T1000 (cell line): ENCODE measurements at places on chromosomes 2 and 18.

DNA sequence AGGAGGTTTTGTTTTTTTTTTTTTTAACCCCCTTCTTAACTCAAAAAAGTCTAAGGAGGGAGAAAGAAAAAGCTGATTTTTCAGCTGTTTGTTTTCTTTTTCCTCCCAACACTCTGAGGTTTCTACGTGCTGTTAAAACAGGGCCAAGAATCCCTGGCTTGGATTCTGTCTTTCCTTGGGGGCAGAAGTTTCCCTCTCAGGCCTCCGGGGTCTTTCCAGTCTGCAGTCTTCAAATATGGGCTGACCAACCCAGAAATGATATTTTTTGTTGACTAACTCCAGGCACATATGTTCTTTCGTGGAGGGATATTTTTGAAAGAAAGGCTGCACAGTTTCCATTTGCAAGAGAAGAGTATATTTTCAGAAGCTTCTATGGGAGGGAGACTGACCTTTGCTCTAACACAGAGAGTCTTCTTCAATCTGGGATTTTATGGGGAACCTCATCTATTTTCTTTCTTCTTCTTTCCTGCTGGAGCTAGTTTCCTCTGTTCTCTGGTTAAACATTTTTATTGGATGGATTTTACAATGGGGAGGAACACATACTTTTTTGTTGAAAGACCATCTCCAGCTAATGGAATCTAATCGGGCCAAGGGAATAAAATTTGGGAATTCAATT, 93.3 kb upstream of the SPRED2 start:
- DNase-seq = no peak

GRCh38 chr2:61793389-61793836, 60.4 kb downstream of the FAM161A start:
- DNase-seq = no peak

- no peak for DNase-seq
These were observed 757.4 kb downstream of the SATB2 start for GRCh38 chr2:198700319-198700718.

GRCh38 chr2:239994086-239994485, 31.1 kb downstream of the NDUFA10 start:
- DNase-seq = no peak

DNA sequence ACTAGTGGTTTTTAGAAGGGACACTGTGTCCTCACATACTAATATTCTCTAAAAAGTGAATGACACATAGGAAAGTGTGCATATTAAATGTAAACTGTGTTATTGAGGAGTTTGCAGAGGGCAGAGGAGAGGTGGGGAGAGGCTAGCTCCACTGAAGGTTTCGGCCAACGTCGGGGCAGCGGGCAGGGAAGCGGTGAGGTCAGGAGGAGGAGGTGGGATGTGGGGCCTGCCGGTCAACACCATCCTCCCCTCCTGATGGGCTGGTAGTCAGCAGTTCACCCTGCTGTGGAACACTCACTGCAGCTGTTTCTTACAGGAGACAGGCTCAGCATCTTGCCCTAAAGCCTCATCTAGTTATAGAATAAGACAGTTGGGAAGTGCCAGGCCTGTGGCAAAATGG, 74.2 kb downstream of the ARHGEF4 start:
- DNase-seq = no peak

GRCh38 chr2:111670776-111671175, 213.2 kb downstream of the ANAPC1 start:
- DNase-seq = no peak

GRCh38 chr18:25814841-25815458, 275.5 kb downstream of the SS18 start:
- DNase-seq = no peak

DNA sequence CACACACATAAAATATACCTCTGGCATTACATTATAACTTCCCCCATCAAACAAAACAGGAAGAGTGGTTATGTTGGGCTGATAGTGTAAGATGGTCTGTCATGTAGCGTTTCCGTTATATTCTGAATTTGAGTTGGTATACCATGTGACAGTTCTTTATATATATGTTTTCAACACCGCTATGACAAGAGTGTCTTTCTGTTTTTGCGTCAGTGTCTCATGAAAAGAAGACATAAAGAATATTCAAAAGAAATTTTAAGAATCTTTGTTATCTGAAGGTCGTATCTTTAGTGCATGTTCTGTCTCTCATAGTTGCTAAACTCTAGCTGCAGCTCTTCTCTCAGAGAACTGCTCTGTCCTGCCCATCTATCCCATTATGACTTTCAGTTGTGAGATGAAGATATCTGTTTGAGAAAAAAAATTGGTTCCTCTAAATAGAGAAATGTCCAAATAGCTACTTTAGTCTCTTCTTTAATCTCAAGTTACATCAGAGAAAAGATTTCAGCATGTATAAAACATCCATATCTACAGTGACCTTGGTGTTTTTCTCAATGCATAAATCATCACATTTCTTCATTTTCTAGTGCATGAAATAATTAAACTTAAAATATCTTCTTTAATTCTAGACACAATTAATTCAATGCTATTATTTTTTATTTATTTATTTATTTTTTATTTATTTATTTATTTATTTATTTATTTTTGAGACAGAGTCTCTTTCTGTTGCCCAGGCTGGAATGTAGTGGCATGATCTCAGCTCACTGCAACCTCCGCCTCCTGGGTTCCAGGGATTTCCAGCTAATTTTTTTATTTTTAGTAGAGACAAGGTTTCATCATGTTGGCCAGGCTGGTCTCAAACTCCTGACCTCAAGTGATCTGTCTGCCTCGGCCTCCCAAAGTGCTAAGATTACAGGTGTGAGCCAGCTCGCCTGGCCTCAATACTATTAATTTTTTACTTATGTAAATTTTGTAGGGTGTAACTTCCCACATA, 24.3 kb upstream of the PSME4 start:
- DNase-seq = no peak

DNA sequence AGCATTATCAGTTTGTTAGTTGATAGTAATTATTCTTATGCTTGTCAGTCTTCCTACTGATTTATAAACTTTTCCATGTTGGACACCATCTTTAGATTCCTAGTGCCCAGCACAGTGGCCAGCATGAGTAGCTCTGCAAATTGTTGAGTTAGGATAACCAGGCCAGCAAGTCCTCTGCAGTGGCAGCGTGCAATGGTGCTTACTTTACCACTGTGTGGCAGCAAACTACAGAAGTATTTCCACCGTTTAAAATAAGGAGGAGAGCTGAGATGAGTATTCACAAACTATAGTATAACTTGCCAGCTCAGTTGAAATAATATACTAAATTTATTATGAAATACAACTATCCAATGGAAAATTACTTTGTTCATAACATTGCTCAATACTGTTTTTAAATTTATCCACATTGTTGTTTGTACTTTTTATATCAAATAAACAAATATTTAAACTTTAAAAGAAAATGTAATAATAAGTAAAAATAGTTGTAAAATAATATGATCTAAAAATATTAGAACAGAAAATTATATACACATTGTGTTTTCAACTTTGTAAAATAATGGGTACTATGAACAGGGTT, 9.3 kb upstream of the THADA start:
- DNase-seq = no peak

- DNase-seq = no peak
These were observed 10.1 kb downstream of the UGP2 start for GRCh38 chr2:63851691-63852311.

DNA sequence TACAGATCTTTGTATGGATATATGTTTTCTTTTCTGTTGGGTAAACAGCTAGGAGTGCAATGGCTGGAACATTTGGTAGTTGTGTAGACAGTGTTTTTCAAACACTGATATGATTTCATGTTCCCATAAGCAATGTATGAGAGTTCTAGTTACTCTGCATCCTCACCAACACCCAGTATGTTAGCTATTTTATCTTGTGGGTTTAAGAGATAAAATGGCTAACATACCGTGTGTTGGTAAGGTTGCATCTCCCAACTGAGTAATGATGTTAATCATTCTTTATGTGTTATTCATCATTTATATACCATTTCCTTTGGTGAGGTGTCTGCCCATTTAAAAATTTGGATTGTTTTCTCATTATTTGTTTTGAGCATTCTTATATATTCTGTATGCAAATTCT, 65.7 kb downstream of the LYPD6B start:
- no peak for DNase-seq

DNA sequence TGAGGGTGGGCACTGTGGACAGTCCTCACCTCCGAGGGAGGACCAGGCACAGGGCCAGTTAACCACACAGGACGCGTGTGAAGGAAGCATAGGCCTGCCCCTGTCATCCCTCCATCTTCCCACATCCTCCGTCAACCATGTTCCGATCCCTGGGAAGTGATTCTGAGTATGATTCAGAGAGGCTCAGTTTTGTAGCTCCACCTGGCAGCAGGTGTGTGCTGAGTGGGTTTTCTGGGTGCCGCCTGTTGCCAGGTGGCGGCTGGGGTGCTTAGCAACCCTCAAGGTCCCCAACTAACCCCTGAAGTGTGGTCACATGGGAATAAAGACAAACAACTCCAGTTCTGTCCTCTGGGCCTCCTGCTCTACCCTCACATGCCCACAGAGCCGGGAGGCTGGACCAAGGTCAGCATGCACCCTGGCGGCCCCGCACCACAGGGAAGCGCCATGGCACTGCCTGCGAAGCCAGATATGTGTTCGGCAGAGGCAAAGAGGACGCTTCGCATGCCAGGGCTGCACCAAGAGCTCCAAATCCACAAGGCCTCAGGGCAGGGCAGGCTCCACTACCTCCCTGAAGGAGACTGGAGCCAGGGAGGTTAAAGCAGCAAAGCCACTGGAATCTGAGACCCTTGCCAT, 60.0 kb downstream of the ADCY3 start:
- no peak for DNase-seq

DNA sequence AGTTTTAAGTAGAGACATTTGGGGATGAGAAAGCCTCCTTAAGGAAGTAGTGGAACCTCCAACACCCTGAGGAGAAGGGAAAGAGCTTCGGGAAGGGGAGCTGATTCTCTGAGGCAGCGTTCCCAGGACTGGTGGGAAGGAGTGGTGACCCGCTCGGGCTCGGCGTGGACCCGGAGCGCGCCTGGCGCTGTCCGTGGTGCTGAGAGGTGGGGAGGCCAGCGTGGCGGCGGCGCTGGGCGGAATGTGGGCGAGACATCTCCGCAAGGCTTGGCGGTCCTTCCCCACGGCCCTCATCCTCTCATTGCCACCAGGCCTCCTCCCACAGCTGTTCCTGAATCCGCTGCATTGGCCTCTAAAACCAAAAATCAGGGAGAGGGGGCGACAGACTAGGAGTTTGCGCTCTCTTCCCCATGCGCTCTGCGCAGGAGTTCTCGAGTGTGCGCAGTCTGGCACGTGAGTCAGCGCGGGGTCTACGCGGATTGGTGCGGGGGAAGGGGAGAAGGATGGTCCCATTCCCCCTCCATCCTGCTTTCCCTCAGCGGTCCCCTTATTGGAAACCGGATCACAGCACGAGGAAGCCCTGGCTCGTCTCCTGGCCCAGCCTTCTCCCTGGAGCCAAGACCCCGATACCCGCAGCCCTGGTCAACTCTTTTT, 857 bp downstream of the RESP18 start:
- DNase-seq = no peak

GRCh38 chr18:6750411-6750810, 20.9 kb downstream of the ARHGAP28 start:
- DNase-seq = no peak

- no peak for DNase-seq
These were observed 47.9 kb upstream of the CABLES1 start for GRCh38 chr18:23087352-23087751.

DNA sequence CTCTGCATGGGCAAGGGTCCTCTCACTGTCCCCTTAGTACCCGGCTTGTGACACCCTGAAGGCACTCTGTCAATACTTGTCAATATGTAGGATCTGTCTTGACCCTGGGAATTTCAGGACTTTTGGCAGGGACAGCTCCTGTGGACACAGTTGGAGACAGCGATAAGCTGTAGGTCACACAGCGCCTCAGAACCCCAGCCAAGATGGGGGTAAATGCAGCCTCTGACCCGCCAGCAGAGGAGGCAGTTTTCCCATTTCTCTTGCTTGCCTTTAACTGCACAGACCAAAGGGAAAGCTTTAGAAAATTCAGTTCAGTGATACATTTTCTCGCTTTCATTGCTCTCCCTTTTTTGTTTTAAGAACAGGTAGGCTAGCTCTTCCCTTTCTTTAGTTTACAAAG, 54.8 kb upstream of the KLHL29 start:
- no peak for DNase-seq

DNA sequence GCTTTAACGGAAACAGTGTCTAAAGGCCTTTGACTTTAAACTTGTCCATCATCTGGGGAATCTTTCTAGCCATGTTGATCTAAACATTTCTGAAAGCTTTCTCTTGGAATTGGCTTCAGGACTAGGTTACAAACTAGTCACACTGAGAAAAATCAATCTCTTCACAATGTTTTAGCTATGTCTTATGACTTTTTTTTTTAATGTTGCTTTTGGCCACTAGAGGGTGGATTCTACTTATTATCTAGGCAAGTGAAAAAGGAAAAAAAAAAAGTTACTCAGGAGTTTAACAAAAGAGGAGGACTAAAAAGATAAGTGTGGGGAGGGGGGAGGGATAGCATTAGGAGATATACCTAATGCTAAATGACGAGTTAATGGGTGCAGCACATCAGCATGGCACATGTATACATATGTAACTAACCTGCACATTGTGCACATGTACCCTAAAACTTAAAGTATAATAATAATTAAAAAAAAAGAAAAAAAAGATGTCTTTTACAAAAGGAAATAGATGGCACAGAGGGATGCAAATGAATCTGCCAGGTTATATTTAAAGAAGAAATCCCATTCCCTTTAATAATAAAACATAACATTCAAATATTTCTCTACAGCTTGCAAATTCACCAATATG, 160.4 kb upstream of the PID1 start:
- no peak for DNase-seq

GRCh38 chr18:56019908-56020307, 431.9 kb upstream of the TCF4 start:
- DNase-seq = no peak

DNA sequence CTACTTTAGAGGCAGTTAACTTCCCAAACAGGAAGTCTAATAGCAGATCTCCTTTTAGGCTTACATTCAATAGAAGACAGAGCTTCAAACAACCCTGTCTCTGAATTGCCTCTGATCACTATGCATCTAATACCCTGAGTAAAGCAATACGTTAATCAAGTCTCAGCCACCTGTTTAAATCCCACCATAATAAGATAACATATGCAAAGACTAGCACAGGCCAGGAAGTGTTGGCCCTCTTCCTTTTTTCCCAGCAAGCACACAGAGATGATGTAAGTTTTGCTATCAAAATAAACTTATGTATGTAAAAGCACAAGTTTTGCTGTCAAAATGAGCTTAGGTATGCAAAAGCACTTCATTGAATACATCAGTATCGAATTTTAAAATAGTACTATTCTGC, 385.5 kb downstream of the RND3 start:
- no peak for DNase-seq

GRCh38 chr2:32464431-32464830, 107.6 kb downstream of the BIRC6 start:
- DNase-seq = no peak

DNA sequence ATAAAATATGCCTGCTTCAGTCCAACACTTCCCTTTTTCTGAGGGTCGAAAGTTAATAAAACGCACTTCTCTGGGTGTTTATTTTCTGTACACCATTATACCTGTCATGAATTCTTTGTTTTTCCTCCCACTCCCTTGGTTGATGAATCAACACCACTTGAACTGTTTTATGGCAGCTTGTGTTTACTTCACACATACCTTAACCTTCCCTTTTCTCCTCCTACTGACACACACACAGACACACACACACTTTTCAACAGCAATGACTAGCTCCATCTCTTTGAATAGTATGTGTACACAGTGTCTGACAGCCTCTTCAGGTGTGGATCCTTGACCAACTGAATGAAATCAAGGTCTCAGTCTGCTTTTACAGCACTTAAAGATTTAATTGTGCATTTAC, 91.3 kb downstream of the SATB2 start:
- no peak for DNase-seq
